ENCODE measurements at places on chromosomes 4 and X.

- no peak for DNase-seq
These were observed 27.9 kb downstream of the TRIM61 start for GRCh38 chr4:164949448-164950143.

DNA sequence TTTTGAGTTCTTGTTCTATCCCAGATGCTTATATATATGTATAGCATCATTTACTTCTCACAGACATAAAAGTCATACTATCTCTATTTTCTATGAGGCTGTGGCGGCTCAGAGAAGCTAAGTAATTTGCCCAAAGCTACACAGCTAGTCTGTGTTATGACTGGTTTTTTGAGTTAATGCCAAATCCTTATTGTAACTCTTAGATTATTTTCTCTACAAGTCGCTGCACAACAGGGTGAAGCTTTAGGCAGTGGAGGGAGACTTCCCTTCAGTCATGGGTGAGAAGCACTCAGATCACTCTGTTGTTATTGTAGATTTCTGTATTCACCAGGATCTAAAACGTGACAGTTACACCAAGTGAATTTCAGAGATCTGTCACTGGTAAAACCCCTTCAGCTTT lies 48.1 kb downstream of the WWC2 start:
- DNase-seq = no peak

GRCh38 chrX:138058931-138059330 lies 493.0 kb downstream of the ZIC3 start:
- DNase-seq = no peak

DNA sequence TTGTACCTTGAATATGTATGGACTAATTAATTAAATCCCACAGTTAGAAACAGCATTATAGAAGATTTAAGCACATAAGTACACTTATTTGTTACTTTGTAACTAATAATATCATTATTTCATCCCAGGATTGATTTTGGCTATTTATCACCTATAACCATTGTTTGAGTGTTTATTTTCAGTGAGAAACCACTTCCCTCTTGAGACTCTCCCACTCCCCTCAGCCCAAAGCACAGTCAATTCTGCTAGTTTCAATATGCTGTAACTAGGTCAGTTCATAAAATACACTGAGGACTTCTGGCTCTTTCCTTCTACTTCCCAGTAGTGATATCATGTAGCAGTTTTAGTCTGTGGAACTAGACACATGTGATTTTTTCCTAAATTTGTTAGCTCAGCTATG lies 16.3 kb downstream of the OFD1 start:
- DNase-seq = no peak

- DNase-seq = no peak
These were observed 61.9 kb downstream of the TET2 start for GRCh38 chr4:105208561-105208960.

- DNase-seq = no peak
These were observed 7.1 kb downstream of the IGFBP7 start for GRCh38 chr4:57103051-57103450.

DNA sequence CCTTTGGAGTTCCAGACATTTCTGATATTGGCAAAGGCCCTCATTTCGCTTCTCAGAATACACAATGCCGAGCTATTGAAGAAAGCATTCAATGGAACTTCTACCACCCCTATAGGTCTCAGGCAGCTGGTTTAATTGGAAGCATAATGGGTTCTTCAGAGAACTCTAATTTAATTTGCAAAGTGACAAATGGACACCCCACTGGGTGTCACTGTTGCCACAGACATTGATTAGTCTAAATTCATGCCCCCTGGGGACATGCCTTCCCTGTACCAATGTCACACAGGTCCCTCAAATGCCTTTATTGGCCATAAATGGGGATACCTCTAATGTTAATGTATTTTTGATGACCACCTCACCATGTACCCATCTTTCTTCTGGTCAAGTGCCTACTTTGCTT lies 22.9 kb upstream of the TMEM255A start:
- DNase-seq = no peak

GRCh38 chrX:51870354-51870753 lies 23.1 kb upstream of the MAGED1 start:
- DNase-seq = no peak

- DNase-seq = no peak
These were observed 2.7 kb downstream of the SLC38A5 start for GRCh38 chrX:48467281-48467761.

DNA sequence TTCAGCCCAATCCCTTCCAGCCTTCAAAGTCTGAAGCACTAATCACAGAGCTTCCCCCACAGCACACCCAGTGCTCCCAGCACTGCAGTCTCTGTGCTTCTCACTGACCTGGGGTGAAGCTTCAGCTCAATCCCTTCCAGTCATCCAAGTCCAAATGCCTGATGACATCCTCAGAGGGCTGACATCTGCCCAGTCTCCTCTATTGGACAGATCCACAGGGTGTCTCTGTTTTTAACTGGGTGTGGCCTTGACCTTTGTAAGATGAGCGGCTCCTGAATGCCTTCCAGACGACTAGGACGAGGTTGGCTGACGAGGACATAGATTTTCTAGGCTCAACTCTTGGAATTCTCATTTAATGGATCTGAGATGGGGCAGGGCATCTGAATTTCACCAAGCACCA lies 7.6 kb upstream of the SLC2A9 start:
- no peak for DNase-seq

GRCh38 chr4:139300431-139301112 lies 733 bp upstream of the NAA15 start:
- no peak for DNase-seq

DNA sequence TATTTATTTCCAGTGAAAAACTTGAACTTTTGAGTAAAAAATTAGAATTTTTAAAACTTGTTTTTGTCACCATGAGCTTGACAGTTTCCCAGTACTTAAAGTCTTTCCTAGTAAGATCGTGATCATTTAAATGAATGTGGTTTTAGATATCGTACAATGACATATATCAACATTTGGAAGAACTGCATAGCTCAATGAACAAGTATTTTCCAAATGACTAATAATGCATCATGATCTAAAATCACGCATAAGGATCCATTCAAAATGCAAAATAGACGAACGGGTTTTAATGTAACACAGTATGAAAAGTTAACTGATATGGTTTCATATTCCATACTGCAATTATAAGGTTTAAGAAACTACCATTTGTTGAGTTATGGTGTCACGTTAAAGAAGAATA lies 4.1 kb upstream of the NDNF start:
- no peak for DNase-seq

GRCh38 chrX:134480061-134480460 lies 20.1 kb downstream of the HPRT1 start:
- DNase-seq = no peak

GRCh38 chr4:43325220-43325967 lies 432.9 kb downstream of the GRXCR1 start:
- DNase-seq = no peak

GRCh38 chr4:187961171-187961570 lies 34.4 kb upstream of the ZFP42 start:
- no peak for DNase-seq

- DNase-seq = no peak
These were observed 493 bp downstream of the TCEAL5 start for GRCh38 chrX:103275947-103276567.

DNA sequence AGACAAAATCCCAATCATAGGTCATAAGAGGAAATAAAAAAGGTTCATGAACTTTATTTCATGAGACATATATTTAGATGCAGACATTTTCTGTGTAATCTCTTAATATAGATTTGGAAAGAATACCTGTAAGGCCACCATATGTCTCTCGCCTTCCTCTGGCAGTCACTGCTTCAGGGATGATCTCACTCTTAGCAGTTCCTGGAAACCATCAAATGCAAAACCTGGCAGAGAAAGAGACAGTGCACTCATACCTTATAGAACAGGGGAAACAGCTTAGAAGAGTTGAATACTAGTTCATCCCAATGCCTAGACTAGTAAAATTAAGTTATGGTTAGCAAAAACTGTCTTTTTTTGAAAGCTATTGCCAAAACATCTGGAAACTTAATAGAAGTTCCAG lies 243.3 kb downstream of the GASK1B start:
- DNase-seq = no peak

GRCh38 chr4:3827616-3828492 lies 61.7 kb downstream of the ADRA2C start:
- peak; percentile 89 for DNase-seq

- no peak for DNase-seq
These were observed 15.2 kb upstream of the RUFY3 start for GRCh38 chr4:70706516-70706915.

GRCh38 chr4:174864031-174864430 lies 35.0 kb upstream of the GLRA3 start:
- DNase-seq = no peak

DNA sequence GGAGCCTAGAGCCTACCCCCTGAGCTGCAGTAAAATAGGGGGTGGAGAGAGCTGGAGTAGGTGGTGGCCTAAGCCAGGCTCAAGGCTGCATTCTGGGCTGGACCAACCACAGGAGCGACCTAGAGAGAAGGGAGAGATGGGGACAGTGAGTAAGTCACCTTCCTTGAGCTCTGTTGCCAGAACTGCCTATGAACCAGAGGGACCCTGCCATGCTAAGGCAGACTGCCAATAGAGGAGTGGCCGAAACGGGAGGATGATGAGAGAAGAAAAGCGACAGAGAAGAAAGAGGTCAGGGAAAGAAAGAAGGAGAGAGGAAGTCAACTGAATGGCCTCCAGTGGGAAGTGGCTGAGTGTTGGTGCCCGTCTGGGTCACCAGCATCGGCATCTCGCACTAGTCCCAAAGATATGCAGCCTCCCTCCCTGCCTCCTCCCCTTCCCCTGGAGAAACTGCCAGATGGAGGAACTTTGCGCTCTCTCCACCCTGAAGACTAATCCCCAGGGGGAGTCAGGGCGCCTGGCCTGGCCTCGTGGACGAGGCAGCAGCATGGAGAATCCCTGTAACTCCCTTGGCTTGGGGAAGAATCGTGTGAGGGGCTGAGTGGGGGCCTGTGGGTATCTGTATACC lies 28.8 kb downstream of the ELF4 start:
- DNase-seq = no peak

GRCh38 chrX:125407314-125407713 lies 87.6 kb downstream of the TEX13C start:
- DNase-seq = no peak

DNA sequence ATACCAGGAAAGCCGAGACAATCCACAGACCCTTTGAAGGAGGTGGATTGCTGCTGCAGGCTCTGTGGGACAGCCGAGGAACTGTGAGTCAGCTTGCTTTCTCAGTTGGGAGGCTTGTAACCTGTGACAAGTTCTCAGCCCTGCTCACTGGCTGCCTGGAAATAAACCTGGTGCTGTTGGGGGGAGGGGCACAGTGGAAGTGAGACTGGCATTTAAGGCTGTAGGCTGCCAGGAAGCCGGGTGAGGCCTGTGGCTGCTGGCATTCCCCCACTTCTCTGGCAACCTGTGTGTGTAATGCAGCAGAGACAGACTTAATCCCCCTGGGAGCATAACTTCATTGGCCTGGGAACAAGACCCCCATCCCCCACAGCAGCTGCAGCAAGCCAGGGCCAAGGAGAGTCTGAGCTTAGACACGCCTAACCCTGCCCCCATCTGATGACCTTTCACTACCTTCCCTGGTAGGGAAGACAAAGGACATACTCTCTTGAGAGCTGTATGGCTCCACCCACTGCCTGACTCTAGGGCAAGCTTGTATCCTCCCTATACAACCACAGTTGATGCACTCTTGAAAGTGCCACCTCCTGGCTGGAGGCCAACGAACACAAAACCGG lies 64.1 kb downstream of the ALPK1 start:
- no peak for DNase-seq

GRCh38 chrX:130053236-130053635 lies 57.1 kb downstream of the ELF4 start:
- DNase-seq = no peak

DNA sequence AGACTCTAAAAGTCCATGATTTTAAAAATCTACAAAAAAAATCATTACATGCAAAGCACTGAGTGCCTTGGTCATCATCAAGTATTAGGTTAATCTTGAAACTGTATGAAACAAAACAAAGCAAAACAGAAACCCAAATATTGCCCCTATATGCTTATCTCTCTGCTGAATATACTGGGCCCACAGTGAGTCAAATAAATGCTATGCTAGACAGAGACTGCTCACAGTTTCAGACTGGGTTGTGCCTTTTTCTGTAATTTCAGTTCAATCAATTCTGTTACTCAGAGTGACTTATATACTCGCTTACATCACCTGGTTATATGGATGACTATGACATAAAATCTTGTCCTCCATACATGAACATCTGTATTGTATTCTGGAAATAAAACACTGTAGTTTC lies 257.1 kb upstream of the ACTRT1 start:
- no peak for DNase-seq

GRCh38 chr4:181870326-181870725 lies 372.9 kb upstream of the TENM3 start:
- no peak for DNase-seq

- no peak for DNase-seq
These were observed 14.3 kb upstream of the HSD17B11 start for GRCh38 chr4:87405211-87405820.

GRCh38 chr4:130233377-130234047 lies 1137.6 kb downstream of the C4orf33 start:
- DNase-seq = no peak

- DNase-seq = no peak
These were observed 23.9 kb upstream of the PRDM8 start for GRCh38 chr4:80173401-80173800.

GRCh38 chrX:24243188-24243587 lies 70.7 kb downstream of the SUPT20HL2 start:
- no peak for DNase-seq

DNA sequence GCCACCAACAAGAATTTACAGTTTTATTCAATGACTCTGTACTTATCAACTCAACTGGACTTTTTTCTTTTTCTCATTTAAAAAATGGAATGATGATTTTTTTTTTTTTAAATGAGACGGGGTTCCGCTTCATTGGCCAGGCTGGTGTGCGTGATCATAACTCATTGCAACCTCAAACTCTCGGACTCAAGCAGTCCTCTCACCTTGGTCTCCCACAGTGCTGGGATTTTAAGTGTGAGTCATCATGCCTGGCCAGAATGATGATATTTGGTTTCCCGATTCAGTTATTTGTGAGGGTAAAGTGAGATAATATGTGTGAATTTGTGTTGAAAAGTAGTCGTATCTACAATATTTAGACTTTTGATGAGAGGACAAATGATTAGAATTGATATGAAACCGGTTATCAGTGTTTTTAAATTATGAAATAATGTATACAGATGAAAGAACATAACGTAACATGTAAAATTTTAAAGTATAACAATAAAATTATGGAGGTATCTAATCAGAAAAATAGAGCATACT lies 66.0 kb upstream of the UNC5C start:
- no peak for DNase-seq

DNA sequence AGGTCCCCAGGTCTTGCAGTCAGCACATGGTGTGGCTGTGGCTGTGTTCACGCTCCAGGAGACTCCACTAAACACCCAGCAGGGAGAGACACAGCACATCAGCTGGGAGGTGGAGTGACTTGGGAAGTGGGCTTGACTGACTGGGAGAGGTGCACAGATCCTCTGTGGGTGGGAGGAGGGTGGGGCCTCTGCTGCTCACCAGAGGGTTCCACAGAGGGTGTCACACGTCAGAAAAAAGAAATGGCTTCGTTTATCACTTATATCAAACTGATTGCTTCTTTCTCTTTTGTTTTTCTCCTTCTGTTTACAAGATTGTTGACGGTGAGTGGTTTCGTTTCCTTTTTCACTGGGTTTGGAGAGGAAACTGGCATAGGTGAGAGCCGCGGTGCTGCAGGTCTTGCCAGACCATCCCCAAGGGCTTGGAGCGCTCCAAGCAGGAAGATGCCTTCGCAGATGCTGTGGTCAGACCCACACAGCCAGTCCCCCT lies 24.8 kb upstream of the FAM193A start:
- DNase-seq = no peak

- DNase-seq = no peak
These were observed 113.9 kb downstream of the SNCA start for GRCh38 chr4:89723096-89723495.

GRCh38 chr4:14562901-14563300 lies 439.4 kb upstream of the CPEB2 start:
- no peak for DNase-seq
